AG09309 (cell line): ENCODE measurements at places on chromosomes 16 and 17.

DNA sequence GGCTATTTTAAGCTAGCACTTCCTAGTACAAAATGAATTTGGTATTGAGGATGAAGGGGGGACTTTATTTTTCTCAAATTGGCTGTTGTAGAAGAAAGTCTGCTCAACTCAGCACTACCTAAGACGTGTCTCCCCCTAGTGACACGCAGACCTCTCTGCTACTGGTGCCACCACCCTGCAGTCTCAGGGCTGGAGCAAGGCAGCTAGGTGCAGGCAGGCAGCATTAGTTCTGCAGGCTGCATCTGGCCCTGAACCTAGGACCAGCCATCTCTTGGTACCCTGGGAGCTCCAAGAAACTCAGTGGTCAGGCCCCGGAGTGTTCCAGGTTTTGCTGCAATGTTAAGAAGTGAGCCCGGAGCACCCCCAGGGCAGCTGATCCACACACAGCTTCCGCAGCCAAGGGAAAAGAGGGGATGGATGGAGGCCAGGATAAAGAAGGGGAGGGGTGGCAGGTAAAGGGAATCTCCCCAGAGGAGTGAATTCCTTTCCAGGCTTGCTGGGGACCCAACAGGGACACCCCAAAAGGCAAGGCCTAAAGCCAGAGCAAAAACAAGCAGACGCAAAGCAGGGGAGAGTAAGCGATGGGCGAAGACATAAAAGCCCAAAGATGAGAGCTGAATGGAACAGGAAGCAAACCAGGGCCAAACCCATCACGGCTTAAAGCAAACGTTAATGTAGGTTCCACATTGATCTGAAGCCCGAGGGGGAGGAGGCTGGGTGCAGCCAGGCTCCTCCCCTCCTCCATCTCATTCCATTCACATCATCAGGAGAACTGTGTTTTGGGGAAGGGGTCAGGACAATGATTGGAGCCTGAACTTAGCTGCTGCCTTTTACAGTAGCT, 200.5 kb downstream of the ZFHX3 start:
- DNase-seq = no peak

- DNase-seq = peak; percentile 73
Observed at GRCh38 chr16:71927383-71927782, 32.1 kb downstream of the IST1 start.

GRCh38 chr17:20896153-20896649, 146.6 kb downstream of the USP22 start:
- no peak for DNase-seq

DNA sequence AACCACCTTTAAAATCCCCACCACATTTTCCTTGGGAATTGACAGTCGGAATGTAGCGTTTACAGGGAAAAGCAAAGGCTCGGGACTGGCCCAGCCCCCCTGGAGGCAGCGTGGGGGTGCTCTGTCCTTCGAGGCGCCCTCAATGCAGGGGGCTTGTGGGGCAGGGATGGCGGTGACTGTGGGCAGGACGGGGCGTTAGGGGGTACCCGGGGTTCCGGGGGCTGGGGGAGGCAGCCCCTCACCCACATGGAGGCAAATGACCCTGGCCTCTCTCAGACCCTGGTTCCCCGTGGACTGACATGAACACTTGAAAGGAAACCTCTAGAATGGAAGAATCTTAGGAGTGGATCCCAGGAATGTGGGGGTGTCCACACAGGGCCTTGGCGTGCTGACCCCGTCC, 78.4 kb upstream of the GNG13 start:
- DNase-seq = no peak

GRCh38 chr17:57234739-57235092, 21.6 kb upstream of the MSI2 start:
- no peak for DNase-seq

- DNase-seq = no peak
Observed at GRCh38 chr16:2955779-2956578, 8.1 kb upstream of the KREMEN2 start.
